ENCODE measurements at places on chromosomes 1 and 21. TPM values are rescaled to one million over a fixed set of nuclear protein-coding genes. Genes with fewer than 3 reads are reported as not detected.

- no peaks in the 10 kb centered on the region for H3K27me3 ChIP-seq
- peaks cover 44% of the 10 kb centered on the region for H3K4me1 ChIP-seq
- no peak overlapping the region for H3K27ac ChIP-seq
- no peak for DNase-seq
- H3K36me3 ChIP-seq, result no peaks in the 10 kb centered on the region
- H3K4me3 ChIP-seq, result no peak overlapping the region
Observed at GRCh38 chr1:115164484-115164883, 75.2 kb upstream of the TSPAN2 start.

GRCh38 chr1:54710434-54710833 is 5.2 kb upstream of the TTC4 start:
- DNase-seq, result peak; percentile 7
- H3K27ac ChIP-seq, result no peak overlapping the region
- no peaks in the 10 kb centered on the region for H3K36me3 ChIP-seq
- no peaks in the 10 kb centered on the region for H3K4me1 ChIP-seq

DNA sequence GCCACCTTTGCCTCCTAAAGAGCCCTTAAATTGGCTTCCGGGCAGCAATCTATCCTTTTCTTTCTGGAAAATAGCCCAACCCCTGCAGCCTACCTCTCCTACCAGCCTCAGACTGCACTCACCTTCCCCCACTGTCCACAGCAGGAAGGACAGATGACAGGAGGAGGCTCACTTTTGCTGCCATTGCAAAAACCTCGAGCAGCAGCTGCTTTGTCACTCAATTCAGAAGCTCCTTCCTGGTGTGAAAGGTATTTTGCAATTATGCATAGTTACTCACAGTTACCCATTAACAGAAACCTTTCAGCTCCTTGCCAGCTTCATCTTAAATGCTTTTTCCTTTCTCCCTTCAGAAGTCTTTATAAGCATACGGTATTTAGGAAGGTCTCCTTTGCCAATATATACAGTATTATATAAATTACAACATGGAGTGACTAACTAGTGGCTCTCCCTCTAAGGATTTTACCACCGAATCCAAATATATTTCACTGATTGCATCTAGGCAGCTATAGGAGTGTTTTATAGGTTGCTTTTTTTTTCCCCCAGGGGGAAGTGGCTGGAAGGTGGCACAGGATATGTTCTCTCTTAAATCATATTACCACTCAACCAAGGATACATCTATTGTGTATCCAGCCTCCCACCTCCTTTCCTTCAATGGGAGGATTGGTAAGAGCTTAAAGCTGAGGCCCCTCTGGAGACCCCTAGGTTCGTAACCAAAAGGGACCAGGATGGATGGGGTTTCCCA is 142.1 kb upstream of the IPO9 start:
- H3K4me1 ChIP-seq, result peaks cover 11% of the 10 kb centered on the region
- no peaks in the 10 kb centered on the region for H3K27me3 ChIP-seq
- peaks cover 3% of the 10 kb centered on the region for H3K36me3 ChIP-seq
- peak; percentile 30 for DNase-seq
- no peak overlapping the region for H3K4me3 ChIP-seq

DNA sequence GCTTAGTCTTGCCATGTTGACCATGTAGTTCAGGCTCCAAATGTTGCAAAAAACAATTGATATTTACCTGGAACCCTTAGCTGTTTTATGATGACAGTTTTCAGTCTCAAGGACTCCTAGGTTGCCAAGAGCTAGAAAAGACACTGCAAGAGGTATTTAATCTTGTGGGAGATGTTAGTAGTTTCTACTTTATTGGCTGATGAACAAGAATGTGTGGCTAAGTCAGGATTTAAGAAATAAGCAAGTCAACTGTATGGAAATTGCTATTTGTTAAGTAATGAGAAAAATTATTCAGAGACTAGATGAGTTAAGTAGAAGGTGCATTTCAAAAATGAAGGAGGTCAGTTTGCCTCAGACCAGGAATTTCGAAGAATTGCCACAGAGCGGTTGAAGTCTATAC is 639.7 kb upstream of the USP24 start:
- peaks cover 10% of the 10 kb centered on the region for H3K4me1 ChIP-seq
- no peak overlapping the region for H3K27ac ChIP-seq
- H3K36me3 ChIP-seq, result no peaks in the 10 kb centered on the region
- no peak overlapping the region for H3K4me3 ChIP-seq
- DNase-seq, result peak; percentile 36

GRCh38 chr21:17370263-17370662 is 142.6 kb upstream of the CXADR start:
- H3K36me3 ChIP-seq, result no peaks in the 10 kb centered on the region
- H3K27me3 ChIP-seq, result no peaks in the 10 kb centered on the region
- H3K27ac ChIP-seq, result no peak overlapping the region
- peaks cover 14% of the 10 kb centered on the region for H3K4me1 ChIP-seq

DNA sequence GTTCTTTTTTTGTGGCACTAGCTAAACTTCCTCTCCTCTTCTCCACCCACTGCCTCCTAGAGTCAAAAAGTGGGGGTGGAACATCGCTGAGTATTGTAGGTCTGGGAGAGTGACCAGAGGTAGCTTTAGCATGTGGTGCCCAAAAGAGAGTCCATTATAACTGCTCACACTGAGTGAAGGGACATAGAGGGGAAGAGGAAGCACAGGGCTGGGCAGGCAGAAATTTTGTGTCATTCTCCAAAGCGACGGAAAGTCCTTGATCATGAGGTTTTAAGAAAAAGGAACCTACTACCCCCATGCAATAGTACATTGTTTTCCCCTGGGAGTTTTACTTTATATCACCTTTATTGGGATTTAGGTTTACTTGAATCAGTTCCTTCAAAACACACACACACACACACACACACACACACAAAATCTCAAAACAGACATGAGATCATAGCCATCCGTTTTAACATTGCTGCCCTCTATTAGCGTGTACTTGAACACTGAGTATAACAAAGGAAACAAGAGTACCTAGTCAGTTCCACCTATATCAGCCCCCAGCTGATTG is 4.1 kb downstream of the CD84 start:
- no peaks in the 10 kb centered on the region for H3K36me3 ChIP-seq
- H3K27me3 ChIP-seq, result no peaks in the 10 kb centered on the region
- no peaks in the 10 kb centered on the region for H3K4me1 ChIP-seq
- no peak overlapping the region for H3K4me3 ChIP-seq
- no peak for DNase-seq

DNA sequence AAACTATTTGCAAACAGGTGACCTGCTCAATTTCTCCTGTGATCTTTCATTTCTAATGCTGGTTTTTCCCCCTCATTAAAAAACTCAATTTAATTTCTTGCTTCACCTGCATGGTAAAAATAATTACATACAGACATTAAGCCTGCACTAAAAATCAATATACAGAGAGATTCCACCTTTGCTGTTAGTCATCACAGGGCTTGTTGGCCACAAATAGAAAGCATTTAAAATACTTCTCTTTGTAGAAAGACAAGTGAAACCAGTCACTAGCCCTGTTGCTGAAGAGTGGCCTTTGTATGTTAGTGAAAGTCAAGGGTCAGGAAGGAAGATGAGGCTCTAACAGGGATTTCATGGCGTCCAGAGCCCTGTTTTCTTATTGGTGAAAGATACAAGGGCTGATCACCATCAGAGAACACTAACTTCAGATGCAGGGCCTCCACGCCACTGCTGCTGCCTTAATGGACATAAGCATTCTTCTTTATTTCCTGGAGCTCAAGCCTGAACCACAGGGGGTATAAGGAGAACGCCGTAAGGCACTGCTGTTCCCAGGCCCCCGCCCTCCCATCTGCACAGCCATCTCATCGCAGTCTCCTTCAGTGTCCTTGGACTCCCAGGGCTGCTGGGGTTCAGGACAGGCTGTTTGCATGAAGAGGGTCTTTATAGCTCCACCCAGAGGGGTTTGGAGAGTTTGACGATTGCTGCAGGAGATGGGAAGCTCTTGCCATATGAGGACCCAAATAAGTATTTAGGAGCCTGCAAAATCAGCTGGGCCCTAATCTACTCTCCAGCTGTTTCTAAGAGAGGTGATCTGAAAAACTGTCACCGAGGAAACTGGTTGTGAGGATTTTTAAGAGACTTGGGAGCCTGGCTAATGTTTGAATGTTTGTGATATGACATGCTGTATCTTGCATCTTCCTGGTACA is 117.3 kb upstream of the IRF2BP2 start:
- no peak for DNase-seq
- H3K27me3 ChIP-seq, result no peaks in the 10 kb centered on the region
- H3K36me3 ChIP-seq, result no peaks in the 10 kb centered on the region
- H3K4me1 ChIP-seq, result peaks cover 43% of the 10 kb centered on the region

GRCh38 chr1:56921479-56921878 is 44.3 kb downstream of the C8B start:
- no peak overlapping the region for H3K4me3 ChIP-seq
- H3K27me3 ChIP-seq, result no peaks in the 10 kb centered on the region
- H3K4me1 ChIP-seq, result peaks cover 20% of the 10 kb centered on the region
- H3K27ac ChIP-seq, result no peak overlapping the region
- peak; percentile 32 for DNase-seq
- H3K36me3 ChIP-seq, result no peaks in the 10 kb centered on the region

- H3K27ac ChIP-seq, result no peak overlapping the region
- DNase-seq, result no peak
- H3K4me3 ChIP-seq, result no peak overlapping the region
- no peaks in the 10 kb centered on the region for H3K36me3 ChIP-seq
Observed at GRCh38 chr1:173496757-173497320, 19.7 kb downstream of the PRDX6 start.

DNA sequence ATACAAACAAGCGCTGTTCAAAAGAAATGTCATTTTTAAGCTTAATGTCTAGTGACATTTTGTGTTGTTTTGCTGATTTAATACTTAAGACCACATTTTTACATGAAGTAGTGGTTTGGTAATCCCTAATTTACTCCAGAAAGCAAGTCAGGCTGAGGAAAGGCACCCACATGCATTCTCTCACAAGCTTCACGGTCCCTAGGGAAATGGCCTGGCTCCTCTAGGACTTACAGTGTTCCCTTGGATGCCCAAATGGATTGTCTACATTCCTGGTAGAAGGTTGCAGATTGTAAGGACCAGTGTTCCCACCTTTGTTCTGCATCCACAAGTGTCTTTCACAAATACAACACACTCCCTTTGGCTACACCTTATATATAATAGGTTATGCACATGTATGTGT is 9.5 kb downstream of the GPSM2 start:
- no peak overlapping the region for H3K4me3 ChIP-seq
- H3K27ac ChIP-seq, result no peak overlapping the region
- H3K4me1 ChIP-seq, result peaks cover 4% of the 10 kb centered on the region
- DNase-seq, result no peak
- no peaks in the 10 kb centered on the region for H3K27me3 ChIP-seq
- no peaks in the 10 kb centered on the region for H3K36me3 ChIP-seq

DNA sequence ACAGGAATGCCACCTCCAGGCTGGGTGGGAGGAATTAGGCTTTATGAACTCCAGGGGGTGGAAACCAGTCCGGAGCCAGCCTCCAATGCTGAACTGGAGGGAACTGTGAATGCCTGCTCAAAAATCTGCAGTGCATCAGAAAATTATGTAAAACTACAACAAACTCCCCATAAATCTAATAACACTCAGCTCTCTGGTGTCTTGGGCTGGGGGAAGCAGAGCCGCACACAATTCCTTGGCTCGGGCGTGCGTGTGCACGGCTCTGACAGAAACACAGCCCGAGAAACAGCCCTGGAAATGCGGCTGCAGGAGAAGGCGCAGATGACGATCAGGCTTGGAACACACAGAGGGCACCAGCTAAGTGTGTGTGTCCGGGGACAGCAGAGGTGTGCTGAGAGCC is 127.6 kb upstream of the VAMP3 start:
- H3K4me3 ChIP-seq, result no peak overlapping the region
- H3K27me3 ChIP-seq, result no peaks in the 10 kb centered on the region
- peak; percentile 32 for DNase-seq
- no peaks in the 10 kb centered on the region for H3K36me3 ChIP-seq
- H3K27ac ChIP-seq, result no peak overlapping the region
- peaks cover 8% of the 10 kb centered on the region for H3K4me1 ChIP-seq

GRCh38 chr1:15684468-15685291 is 560 bp downstream of the PLEKHM2 start:
- H3K27me3 ChIP-seq, result no peaks in the 10 kb centered on the region
- DNase-seq, result peak; percentile 66
- peak overlapping the region; percentile 81 for H3K27ac ChIP-seq
- H3K4me1 ChIP-seq, result peaks cover 32% of the 10 kb centered on the region
- peak overlapping the region; percentile 99 for H3K4me3 ChIP-seq

DNA sequence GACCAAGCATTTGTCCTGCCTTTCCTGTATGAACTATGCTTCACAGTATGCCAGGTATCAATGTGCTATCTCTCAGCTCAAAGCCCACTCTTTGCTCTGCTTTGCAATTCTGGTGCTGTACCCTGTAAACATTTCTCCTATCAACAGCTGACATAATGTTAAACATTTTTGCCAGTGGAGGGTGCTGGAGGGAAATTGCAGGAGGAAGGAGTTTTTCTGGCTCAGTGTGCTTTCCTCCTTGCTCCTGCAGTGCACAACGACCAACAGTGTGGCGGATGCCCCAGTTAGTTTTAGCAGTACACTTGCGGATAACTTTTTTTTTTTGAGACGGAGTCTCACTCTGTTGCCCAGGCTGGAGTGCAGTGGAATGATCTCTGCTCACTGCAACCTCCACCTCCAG is 67.1 kb upstream of the PTGFRN start:
- no peaks in the 10 kb centered on the region for H3K27me3 ChIP-seq
- peaks cover 4% of the 10 kb centered on the region for H3K4me1 ChIP-seq
- DNase-seq, result peak; percentile 35
- H3K36me3 ChIP-seq, result no peaks in the 10 kb centered on the region

The CD5L gene
- not detected for total RNA-seq

The RGSL1 gene
- not detected for total RNA-seq

The KCNJ6 gene
- total RNA-seq, result 0.13 TPM

The RAB7B gene
- total RNA-seq, result 2.8 TPM

The HPDL gene
- 3.7 TPM for total RNA-seq

The TSPAN1 gene
- not detected for total RNA-seq

The RNF187 gene
- 81.9 TPM for total RNA-seq

The EXTL1 gene
- total RNA-seq, result 3.4 TPM

The IL12RB2 gene
- not detected for total RNA-seq
